Left colon (tissue), 2 donors: ENCODE measurements at places on chromosomes 5 and 9. TPM values are rescaled to one million over a fixed set of nuclear protein-coding genes. Genes with fewer than 3 reads are reported as not detected.

Gene FAM120AOS
- total RNA-seq: 93.3 TPM

GRCh38 chr9:15144622-15145061, 162.4 kb downstream of the TTC39B start:
- no peak for DNase-seq

- DNase-seq: no peak
Observed at GRCh38 chr5:7764452-7764851, 86.5 kb downstream of the CFAP90 start.

Gene FBN2
- total RNA-seq: 2.0 TPM

GRCh38 chr9:98083061-98083501, 26.5 kb downstream of the NANS start:
- no peak for DNase-seq

Gene RNF183
- 0.85 TPM for total RNA-seq

- DNase-seq: no peak
Observed at GRCh38 chr9:72274916-72275315, 90.1 kb downstream of the ZFAND5 start.

Gene RFESD
- 0.84 TPM for total RNA-seq

GRCh38 chr9:108956022-108956630, 21.9 kb downstream of the ABITRAM start:
- no peak for DNase-seq

DNA sequence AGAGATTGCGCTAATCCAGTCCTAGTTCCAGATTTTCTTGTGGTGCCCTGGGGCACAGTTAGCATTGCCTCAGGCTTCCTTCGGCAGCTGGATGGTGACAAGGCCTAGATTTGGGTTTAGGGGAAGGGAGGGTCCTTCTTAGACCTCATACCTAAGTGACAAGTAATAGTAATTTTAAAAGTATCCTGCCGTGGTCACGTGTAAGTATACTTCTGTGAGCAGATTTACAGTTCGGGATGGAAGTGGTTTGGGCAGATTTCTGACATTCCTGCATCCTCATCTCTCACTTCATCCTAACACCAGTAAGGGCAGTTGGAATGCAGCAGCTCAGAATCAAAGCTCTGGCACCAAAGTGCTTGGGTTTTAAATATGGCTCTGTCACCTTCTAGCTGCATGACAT, 71.6 kb downstream of the LRRC70 start:
- DNase-seq: no peak
